ENCODE measurements at places on chromosomes 13 and 19. TPM values are rescaled to one million over a fixed set of nuclear protein-coding genes. Genes with fewer than 3 reads are reported as not detected.

The SHISA7 gene
- total RNA-seq, result 0.17 TPM

GRCh38 chr13:85812282-85812681 is 13.1 kb upstream of the SLITRK6 start:
- no peak for DNase-seq

DNA sequence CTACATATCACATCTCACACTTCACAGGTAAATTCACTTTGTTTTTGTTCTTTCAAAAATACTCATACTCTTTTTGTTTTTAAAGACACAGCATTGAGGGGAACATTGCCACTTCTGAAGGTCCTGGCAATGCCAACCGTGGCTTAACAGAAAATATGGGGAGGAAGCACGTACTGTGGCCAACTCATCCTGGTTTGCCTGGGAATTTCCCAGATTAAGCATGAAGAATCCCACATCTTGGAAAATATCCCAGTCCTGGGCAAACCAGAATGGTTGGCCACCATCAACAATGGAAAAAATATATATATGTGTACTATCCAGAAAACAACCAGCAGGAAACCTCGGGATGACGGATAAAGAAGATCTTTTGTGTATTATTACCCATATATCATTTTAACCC is 1032.2 kb upstream of the SLC10A2 start:
- no peak for DNase-seq

The ZNF154 gene
- total RNA-seq, result 2.1 TPM

- DNase-seq, result no peak
Measured at GRCh38 chr13:48431987-48432615, 19.2 kb upstream of the LPAR6 start.

The SLC8A2 gene
- not detected for total RNA-seq

GRCh38 chr19:45136507-45137178 is 24.1 kb downstream of the NKPD1 start:
- no peak for DNase-seq

The SPACA4 gene
- not detected for total RNA-seq

- no peak for DNase-seq
Measured at GRCh38 chr19:12205296-12205695, 42.4 kb downstream of the ZNF136 start.

- DNase-seq, result no peak
Measured at GRCh38 chr13:45333251-45333976, 7.6 kb downstream of the TPT1 start.

GRCh38 chr13:53123536-53123935 is 94.9 kb downstream of the OLFM4 start:
- DNase-seq, result no peak

The KCTD12 gene
- total RNA-seq, result 4.1 TPM

The ZNF8 gene
- 4.5 TPM for total RNA-seq

The PNMA8A gene
- 7.4 TPM for total RNA-seq

GRCh38 chr13:38255600-38255999 is 94.1 kb upstream of the UFM1 start:
- DNase-seq, result no peak

GRCh38 chr19:1259206-1259875 is 9.8 kb upstream of the CIRBP start:
- DNase-seq, result no peak

- DNase-seq, result no peak
Measured at GRCh38 chr19:33125929-33126388, 6.0 kb upstream of the WDR88 start.

DNA sequence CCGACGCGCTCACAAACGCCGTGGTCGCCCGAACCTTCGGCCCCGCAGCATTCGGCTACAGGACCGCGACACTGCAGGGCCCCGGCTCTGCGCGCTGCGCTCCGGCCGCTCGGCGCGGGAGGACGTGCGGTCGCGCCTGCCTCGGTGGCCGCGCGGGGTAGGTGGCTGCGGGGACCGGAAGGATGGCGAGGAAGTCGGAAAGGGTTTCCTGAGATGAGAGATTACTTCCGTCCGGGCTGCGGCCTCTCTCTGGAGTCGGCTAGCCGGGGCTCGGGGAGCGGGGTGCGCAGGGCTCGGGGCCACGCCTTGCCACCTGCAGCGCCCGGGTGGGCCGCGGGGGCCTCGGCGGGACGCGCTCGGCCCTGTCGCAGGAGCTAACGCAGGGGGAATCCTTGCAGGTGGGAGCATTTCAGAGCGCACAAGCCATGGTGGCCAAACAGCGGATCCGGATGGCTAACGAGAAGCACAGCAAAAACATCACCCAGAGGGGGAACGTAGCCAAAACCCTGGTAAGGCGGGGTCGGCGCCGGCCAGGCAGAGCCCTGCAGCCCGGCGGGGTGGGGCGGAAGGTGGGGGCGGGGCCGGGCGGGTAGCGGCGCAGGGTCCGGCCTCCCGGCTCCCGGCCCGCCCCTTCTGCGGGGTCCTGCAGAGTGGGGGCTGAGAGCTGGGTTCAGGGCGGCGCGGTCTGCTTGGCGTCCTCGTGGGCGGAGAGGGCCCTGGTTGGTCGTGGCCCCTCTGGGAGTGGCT is at the start of gene SERP2:
TSS of gene SERP2 (plus strand) at position 224 of the 747 bp plus-strand sequence. CDS start at position 426, 202 bp downstream.
- DNase-seq, result no peak

DNA sequence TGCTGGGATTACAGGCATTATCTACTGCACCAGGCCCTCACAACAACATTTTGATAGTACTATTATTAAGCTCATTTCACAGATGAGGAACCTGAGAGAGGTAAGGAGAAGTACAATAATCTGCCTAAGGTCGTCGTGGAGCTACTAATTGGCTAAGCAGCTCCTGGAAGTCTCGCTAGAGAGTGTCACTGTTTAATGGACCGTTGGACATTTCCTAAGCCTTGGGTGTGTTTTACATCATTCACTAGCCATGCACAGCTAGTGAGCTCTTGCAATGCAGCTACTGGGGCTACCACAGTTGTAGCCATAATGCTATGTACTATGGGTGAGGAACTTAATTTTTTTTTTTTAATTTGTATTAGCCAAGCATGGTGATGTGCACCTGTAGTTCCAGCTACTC is 34.0 kb upstream of the OR1M1 start:
- no peak for DNase-seq

DNA sequence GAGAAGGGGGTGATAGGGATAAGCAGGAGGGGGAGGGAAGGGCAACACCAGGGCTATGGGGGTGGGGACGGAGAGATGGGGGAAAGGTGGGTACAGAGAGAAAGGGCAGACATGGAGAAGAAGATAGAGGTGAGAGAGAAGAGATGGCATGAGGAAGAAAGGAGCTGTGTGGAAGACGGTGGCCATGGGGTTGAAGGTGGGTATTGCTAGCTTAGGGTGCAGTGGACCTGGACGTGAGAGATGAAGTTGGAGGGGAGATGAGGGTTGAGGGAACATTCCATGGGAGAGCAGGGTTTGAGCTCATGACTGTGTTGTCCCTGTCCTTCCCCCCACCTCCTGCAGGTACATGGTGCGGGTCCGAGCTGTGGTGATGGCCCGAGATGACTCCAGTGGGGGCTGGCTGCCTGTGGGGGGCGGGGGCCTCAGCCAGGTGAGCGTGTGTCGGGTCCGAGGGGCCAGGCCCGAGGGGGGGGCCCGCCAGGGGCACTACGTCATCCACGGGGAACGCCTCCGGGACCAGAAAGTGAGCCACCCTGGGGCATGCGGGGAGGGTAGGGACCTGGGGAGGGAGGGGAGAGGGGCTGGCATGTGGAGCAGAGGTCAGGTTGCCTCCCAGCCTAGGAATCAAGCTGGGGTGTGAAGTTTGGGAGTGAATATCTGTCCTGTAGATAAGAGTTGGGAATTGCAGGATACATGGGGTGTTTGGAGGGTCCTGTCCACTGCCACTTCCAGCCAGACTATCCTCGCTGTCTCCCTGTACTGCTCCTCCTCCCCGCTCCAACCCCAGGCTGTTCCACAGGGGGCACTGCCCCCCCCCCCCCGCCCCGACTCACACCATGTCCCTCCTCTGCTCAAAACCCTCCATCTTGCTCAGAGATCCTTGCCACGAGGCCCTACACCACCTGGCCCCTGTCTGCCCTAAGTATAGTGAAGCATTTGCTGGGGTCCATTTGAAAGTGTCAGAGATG is 1.7 kb downstream of the SPRED3 start:
- DNase-seq, result no peak

DNA sequence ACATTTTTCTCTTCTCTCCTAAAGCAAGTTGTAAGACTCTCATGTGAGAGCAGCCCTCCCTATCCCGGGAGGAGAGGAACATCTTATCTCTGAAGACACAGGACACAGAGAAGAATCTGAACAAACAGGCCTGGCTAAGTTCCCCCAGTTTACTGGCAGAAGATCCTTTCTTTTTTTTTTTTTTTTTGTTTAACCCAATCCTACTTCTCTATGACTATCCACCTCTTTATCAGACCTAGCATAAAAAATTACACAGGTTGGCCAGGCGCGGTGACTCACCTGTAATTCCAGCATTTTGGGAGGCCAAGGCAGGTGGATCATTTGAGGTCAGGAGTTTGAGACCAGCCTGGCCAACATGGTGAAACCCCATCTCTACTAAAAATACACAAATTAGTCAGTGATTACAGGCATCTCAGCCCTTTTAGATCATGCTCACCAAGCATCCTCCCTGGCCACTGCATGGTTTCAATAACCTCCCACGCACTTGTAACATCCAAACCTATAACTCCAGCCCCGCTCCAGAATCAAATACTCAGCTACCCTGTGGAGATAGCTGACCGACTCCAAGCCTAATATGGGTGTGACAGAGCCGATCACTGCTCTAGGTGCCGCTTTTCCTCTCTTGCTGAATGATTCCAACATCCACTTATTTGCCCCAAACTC is 27.3 kb upstream of the MUC16 start:
- no peak for DNase-seq

The TMPRSS9 gene
- total RNA-seq, result not detected

DNA sequence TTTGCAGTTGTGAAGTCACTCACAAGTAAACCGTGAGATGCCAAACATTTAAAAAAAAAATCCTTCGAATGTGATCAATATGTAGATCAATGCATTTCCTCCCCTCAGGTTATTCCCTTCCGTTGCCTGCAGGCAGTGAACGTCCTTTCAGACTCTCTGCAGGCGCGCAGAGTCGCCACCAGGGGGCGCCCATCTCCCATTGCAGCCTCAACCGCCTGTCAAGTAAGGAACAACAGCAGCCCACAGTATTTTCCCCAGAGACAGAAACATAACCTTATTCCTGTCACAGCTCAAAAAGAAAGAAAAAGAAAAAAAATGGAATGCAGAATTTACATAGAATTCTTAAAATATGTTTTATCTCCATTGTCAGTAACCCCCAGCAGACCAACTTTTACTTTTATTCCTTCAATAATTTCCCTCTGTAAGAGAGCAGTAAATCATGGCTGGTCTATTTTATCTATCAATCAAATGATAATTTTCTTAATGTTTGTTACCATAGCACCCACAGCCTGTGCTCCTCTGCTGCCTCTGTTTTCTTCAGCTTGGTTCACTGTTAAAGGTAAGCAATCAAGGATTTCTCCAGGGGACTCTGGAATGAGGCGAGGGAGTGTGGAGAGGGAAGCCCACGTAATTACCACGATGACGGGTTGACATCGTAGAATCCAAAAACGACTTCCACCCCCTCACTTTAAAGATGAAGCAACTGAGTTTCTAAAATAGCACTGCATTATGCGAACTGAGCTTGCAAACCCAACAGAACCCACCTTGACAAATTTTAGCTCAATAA is 637.6 kb upstream of the ARGLU1 start:
- DNase-seq, result no peak

GRCh38 chr19:8517551-8518442 is 3.8 kb upstream of the ZNF414 start:
- DNase-seq, result no peak

DNA sequence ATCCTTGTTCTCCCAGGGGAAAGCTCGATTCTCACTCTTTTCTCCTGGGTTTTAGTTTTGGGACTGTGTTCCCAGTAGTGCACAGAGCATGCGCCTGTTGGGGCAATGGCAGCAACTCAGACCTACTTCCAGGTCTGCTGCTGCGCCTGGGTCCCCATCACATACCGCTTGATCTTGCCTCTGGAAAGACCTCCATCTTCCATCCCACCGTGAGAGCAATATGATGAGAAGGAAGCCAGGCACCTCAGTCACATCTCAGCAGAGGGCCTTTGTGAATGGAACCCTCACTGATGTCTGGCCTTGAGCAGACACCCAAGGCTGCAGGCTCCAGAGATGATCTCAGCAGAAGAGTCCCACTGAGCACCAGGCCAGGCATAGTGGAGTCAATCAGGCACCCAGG is 176.8 kb upstream of the ZNF507 start:
- DNase-seq, result no peak
